Skeletal muscle cell (primary cell): ENCODE measurements at places on chromosomes 2 and 18.

- no peak for DNase-seq
These were observed 27.4 kb upstream of the EDAR start for GRCh38 chr2:109016376-109016775.

DNA sequence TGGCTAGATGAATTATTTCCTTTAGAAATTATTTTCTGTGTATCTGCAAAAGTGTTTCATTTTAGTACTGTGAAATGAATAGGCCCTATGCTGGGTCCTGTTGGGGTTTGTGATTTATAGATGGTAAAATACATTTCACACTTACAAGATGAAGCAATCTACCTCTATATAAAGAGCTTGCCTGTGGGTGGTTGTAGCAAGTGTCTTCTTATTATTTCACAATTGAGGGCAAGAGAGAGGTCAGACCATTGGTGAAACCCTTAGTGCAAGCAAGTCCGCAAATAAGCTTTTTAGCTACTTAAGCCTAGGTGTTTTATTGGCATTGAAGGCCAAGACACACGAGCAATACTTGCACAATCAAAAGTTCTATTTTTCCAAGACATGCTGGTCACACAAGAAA lies 153.1 kb downstream of the FMNL2 start:
- DNase-seq: no peak

DNA sequence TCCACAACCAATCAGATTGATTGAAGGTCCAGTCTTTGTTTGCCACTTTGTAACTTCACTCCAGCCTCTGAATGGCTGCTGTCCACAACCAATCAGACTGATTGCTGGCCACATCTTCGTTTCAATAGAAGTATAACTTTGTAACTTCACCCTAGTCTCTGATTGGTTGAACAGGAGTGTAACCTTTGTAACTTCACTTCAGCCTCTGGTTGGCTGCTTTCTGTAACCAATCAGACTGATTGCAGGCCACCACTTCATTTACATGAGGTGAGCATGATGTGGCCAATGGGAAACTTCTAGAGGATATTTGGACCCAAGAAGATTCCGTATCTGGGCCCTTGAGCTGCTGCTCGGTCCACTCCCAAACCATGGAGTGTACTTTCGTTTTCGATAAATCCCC lies 16.9 kb upstream of the ALPP start:
- no peak for DNase-seq

- DNase-seq: no peak
These were observed 58.7 kb upstream of the B3GNT2 start for GRCh38 chr2:62136956-62137830.

GRCh38 chr2:18791172-18791797 lies 201.9 kb upstream of the NT5C1B start:
- DNase-seq: peak; percentile 38

DNA sequence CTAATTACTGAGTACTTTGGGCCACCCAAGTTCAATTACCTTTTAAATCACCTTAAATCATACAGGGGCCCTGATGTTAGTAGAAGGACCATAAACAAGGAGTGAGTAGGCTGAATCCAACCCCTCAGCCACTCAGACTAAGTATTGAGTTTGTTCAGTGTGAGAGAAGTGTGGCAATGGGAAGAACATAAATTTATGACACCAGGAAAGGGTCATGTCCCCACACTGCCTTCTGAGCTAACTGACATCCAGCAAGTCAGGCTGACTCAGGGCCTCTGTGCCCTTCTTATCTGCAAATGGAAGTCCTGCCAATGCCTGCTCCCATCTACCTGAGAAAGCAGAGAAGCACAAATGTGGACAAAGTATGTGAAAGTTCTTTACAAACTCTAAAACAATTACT lies 12.9 kb downstream of the PLEKHM3 start:
- no peak for DNase-seq

GRCh38 chr18:10197097-10197496 lies 257.3 kb upstream of the APCDD1 start:
- DNase-seq: no peak

DNA sequence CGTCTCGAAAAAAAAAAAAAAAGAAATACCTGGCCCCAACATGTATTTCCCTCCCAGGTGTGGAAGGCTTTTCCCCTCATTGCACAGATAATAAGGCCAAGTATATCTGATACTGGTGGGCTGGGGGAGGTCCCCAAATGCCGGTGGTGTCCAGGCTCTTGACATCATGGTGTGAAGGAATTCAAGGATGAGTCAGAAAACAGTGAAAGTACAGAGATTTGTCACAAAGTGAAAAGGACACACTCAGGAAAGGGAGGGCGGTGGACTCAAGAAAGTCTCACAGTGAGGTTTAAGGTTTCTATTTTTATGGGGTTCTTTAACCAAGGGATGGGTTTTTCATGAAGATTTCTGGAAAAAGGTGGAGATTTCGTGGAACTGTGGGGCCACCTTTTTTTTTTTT lies 37.8 kb upstream of the FZD5 start:
- no peak for DNase-seq

GRCh38 chr18:2410688-2411087 lies 160.6 kb downstream of the METTL4 start:
- DNase-seq: no peak

GRCh38 chr2:171214093-171214492 lies 53.4 kb upstream of the TLK1 start:
- DNase-seq: no peak

DNA sequence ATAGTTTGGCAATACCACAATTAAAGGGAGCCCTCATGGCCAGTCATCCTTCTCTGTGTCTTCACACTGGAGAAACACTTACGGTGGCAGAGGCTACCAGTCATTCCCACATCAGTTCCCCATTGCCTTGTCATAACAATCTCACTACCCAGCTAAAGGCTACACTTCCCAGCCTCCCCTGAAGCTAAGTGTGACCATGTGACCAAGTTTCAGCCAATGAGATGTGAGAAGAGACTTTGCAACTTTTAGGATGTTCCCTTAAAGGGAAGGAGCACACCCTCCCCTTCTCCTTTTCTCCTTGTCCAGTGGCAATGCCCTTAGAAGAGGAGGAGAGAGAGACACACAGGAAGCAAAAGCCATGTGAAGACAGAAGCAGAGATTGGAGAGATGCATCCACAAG lies 89.0 kb upstream of the RAB12 start:
- DNase-seq: no peak

- no peak for DNase-seq
These were observed 84.9 kb downstream of the SLC8A1 start for GRCh38 chr2:40367032-40367431.

- no peak for DNase-seq
These were observed 738.3 kb upstream of the HS6ST1 start for GRCh38 chr2:129056959-129057317.

- DNase-seq: no peak
These were observed 647.9 kb downstream of the PLCL1 start for GRCh38 chr2:198452327-198452726.

GRCh38 chr2:106174056-106174455 lies 20.0 kb downstream of the UXS1 start:
- no peak for DNase-seq

DNA sequence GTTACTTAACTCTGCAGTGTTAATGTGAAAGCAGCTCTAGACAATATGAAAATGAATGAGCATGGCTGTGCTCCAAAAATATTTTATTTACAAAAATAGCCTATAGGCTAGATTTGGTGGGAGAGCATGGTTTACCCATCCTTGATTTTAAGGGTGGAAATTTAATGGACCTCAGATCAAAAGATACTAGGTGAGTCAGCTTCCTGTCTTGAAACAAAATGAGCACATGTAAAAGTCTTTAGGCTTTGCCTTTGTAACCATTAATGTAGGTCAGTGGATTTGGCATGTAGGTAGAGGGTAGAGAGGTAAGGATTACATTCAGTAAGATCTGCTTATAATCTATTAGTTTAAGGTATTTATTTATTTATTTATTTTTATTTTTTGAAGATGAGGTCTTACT lies 72.7 kb downstream of the GREB1L start:
- DNase-seq: no peak

- DNase-seq: no peak
These were observed 119.2 kb upstream of the TMEM18 start for GRCh38 chr2:796141-796985.

GRCh38 chr2:105379741-105380186 lies 19.1 kb downstream of the FHL2 start:
- DNase-seq: no peak

DNA sequence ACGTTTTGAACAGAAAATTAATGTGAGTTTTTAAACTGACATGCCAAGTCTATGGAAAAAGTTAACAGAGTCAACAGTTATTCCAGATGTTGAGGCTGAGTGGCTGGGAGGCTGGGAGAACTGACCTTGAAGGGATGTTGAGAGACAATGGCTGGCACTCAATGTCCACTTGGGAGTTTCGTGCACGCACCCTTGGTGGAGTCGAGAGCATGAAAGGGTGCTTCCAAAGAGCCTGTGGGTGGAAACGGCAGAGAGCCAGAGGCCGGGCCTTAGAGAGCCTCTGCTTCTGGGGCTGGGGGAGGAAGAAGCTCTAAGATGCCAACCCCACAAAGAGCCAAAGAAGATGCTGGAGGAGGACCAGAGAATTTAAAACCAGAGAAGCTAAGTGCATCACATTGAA lies 63.4 kb upstream of the L3MBTL4 start:
- no peak for DNase-seq

GRCh38 chr18:24176727-24177416 lies 38.0 kb downstream of the CABYR start:
- no peak for DNase-seq

DNA sequence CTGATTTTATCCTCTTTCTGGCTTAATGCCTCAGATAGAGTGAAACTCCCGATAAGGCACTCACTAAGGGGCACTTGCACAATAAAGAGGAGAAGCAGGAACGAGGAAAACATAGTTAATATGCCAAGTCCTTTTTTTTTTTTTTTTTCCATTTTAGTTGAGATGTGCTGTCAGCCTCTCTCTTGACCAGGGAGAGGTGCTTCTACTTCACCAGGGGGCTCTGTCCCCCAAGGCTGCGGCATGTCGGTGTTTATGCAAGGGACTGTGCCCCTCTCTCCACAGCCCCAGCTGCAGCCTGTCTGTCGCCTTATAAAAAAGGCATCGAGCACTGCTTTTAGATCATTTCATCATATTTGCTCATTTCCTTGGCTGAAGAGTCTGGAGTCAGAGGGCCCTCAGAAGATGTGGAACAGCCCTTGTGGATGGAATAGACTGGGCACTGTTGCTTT lies 178.1 kb downstream of the SLC8A1 start:
- no peak for DNase-seq

- DNase-seq: no peak
These were observed 631.7 kb downstream of the BCL11A start for GRCh38 chr2:59921743-59922142.

DNA sequence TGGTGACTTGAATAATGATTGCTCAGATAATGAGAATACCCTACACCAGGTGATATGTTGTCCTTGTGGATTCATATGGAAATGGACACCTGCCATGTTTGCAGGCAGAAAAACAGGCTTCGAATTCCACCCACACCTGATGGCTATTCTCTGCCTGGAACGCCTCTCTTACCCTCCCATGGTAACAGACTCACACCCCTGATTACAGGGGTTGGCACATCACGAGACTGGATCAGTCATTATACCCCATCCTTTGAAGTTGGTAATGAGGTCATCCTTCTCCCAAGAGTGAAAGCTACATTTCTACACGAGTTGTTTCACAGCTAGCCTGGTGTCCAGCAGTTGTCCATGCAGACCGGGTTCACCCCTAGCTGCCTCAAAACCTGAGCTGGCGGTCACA lies 71.4 kb upstream of the MBOAT2 start:
- no peak for DNase-seq

DNA sequence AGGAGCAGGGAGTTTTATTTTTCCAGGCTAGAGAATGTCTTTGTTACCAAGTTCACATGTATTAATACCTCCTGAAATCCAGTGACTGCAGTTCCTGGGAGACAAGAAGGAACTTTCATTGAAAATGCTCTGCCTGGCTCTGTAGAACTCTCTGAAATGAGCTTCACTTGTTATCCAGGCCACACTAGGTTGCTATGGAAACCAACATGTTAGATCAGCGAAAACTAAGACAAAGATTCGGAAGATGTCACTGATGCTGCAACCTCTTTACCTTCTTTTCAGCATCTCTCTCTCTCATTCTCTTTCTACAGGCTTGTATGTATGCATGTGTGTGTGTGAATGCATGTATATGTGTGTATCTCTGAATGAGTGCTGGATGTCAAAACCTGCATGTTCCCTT lies 218.5 kb downstream of the TRIB2 start:
- no peak for DNase-seq

DNA sequence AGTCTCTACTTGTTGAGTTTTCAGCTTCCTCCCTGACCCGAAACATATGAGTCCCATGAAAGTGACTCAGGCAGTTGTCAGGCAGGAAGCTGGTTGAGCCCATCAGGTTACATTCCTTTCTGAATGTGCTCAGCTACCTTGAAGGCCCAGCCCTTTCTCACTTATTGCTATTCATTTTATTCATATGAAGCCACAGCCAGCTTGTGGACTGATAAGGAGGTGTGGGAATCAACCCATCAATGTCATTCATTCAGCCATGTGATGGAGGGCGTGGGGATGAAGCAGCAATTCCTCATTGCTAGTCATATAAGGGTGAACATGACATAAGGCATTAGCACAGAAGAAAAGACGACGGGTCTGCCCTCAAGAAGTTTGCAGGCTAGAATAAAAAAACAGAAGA lies 5.3 kb upstream of the VPS4B start:
- no peak for DNase-seq

DNA sequence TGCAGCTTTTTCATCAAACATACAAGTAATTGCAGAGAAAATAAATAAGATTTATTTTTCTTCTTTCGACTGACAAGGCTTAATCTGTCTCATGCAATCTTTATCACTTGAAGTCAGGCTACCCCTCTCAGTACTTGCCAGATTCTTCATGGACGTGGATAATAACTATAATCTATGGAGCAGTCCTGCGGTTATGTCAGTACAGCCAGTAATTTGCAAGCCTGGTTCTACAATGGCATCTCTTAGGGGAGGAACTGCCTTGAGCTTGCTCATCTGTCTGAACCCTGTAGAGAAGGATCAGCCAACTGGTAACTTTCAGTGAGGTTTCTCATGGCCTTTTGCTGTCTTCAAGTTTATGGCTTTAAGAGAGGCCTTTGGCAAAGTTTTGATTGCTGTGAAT lies 35.5 kb upstream of the LRRTM1 start:
- DNase-seq: no peak

- no peak for DNase-seq
These were observed 4.0 kb downstream of the NOP58 start for GRCh38 chr2:202269585-202269984.

DNA sequence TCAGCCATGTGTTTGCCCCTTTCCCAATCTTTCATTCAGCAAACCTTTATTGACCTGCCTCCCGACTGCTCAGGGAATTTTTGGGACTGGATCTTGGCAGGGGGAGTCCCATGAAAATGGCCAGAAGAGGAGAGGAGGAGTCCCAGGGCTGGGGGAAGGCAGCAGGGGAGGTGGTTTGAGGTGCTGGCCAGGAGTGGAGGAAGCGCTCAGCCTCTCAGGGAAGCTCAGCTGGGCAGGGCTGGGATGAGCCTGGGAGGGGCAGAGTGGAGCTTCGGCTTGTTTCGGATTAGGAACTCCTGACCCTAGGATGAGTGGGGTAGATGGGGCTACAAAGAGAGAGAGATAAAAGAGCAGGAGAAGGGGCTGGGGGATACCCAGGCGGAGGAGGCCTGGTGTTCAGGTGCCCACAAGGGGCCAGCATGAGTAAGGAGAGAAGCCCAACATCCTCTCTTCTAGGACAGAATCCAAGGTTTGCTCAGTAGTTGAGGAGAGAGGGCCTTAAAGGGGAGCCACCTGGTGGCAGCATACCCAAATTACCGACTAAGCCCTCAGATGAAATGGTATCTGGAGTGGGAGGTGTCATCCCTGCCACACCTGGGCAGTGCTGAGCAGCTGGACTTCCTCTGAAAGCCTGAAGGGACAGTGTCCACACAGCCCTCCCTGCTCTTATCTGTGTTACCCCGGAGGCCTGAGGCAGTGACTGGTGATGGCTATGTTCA lies 91.1 kb downstream of the INHBB start:
- no peak for DNase-seq

GRCh38 chr2:138018866-138019688 lies 54.8 kb downstream of the HNMT start:
- no peak for DNase-seq
